Fibroblast of the aortic adventitia (primary cell): ENCODE measurements at places on chromosomes 13 and 19. TPM values are rescaled to one million over a fixed set of nuclear protein-coding genes. Genes with fewer than 3 reads are reported as not detected.
A peak's percentile ranks its signal among the peaks of the same experiment; 100 is the strongest.

- DNase-seq, result no peak
Observed at GRCh38 chr13:86933676-86934075, 737.5 kb upstream of the SLITRK5 start.

DNA sequence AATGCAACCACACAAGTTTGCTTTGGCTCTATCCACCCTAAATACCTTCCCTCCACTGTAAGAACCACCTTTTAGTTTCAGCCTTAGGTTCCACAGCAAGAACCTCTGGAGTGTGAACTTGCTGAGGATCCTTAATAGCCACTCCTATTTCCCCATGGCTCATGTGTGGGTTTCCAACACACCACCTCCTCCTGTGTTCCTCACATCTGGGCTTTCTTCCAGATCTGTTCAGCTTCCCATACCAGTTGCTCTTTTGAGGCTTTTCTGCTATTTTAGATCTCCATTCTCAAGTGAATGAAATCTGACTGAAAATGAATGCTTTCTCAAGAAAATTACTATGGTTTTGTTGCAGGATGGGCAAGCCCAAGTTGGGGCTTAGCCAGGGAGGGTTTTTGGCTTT, 104.8 kb upstream of the MIR17HG start:
- no peak for DNase-seq

DNA sequence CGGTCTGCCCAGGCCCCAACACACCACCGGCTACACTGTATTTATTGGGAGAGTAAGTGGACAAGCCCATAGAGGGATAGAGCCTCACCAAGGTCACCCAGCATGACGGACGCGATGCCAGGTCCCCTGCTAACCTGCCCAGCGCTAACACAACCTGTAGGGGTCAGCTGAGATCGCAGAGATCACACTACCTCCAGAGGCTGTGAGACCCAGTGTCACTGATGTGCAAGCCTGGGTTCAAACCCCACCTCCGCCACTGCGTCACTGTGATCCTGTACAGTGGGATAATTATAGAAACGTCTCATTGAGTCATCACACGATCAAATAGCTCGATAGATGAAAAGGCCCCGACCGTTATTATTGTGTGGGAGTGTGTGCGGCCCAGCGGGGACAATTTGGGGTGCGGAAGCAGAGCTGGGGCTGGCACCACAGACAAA, 10.6 kb upstream of the TLE2 start:
- DNase-seq, result no peak

DNA sequence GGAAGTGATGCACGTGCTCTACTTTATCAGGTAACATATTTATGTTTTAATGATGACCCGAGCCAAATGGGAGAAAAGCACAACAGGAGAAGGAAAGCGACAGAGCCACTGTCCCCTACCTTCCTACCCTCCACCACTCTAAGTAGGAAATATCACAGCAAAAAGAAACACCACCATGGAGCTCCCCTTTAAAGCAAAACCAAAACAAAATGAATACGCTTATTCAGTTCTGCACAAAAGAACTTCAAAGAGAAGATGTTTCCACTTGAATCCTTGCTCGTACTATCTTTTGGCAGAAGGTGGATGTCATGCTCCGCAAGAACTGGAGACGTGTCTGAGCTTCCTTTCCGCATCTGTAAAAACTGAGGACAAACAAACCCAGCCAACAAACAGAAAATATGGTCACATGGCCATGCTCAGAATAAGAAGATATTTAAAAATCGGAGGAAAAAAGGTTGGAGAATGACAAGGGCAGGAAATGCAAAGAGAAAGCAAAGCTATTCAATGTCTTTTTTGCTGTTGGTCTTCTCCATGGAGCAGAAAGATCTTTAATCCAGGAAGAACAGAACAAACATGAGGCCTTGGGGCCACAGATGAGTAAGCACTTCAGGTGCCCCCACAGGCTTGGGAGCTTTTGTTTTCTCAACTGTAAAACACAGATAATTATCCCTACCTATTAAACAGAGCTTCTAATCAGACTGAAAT, 19.5 kb downstream of the N4BP2L1 start:
- DNase-seq, result no peak

DNA sequence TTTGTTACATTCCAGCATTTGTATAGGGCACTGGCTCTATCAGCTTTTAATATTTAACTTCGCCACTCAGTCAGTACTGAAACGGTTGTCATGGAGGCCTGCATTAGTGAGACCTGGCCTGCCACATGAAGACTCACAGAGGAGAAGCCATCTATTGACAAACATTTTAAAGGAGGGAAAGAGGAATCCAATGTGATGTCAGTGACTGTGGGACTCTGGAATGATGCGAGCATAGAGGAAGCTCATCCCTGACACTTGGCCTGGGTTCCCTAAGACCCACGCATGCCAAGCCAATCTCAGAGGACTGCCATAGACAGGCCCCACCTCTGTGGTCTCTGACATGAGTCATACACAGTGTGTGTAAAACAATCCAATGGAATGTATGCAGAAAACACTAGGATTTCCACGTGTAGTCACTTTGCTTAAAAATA, 7.9 kb upstream of the DPY19L3 start:
- DNase-seq, result peak; percentile 82

GRCh38 chr19:49680421-49681351, 3.6 kb downstream of the PRMT1 start:
- DNase-seq, result peak; percentile 80

DNA sequence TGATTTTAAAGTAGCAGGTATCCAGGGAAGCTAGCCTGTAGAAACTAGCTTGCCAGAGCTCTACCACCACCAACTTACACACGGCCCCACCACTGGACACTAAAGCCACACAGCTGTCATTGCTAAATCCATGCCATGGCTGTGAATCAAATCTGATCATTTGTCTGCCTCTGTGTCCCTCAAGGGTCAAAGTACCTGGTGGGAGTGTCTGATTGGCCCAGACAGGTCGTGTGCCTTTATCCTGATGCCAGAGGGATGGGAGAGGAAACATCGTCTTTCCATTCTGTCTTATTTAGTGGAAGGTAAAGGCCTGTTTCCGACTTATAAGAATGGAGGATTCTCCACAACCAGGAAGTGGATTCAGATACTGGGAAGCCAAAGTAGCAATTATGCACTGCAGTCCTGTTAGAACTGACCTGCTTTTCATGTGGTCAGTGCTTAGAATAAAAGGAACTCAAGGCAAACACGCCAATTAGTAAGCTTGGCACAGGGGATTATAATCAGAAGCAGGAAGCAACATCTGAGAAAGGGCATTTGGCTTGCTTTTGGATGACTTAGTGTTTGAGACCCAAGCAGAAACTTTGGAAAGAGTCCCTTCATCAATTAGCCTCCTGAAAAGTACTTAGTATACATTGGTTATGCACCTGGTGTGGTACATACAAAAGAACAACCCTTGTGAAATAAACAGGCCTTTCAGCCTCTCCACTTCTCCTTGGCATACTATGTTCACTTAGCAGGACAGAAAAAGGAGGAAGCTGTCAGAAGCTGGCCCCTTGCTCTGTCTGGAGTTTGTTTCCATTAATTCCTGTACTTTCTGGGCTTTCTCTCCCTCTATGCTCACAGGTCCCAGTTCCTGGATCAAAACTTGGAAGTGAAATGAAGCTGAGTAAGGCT, 192.4 kb downstream of the NUFIP1 start:
- DNase-seq, result no peak

GRCh38 chr13:113882267-113882630, 18.4 kb upstream of the GAS6 start:
- peak; percentile 75 for DNase-seq

- DNase-seq, result no peak
Observed at GRCh38 chr13:78934336-78934735, 275.4 kb upstream of the OBI1 start.

DNA sequence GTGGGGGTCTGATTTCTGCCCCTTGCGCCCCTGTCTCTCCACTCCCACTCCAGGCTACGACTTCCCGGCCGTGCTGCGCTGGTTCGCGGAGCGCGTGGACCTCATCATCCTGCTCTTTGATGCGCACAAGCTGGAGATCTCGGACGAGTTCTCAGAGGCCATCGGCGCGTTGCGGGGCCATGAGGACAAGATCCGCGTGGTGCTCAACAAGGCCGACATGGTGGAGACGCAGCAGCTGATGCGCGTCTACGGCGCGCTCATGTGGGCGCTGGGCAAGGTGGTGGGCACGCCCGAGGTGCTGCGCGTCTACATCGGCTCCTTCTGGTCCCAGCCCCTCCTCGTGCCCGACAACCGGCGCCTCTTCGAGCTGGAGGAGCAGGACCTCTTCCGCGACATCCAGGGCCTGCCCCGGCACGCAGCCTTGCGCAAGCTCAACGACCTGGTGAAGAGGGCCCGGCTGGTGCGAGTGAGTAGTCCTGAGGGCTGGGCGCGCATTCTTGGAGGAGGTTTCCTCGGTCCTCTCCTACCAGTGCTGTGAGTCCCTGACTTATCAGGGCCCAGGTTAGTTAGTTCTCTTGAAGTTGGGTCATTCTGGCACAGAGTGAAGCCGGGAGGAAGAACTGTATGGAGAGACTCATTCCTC, 12.7 kb downstream of the EHD2 start:
- no peak for DNase-seq

GRCh38 chr13:110520431-110521295, 40.9 kb downstream of the RAB20 start:
- DNase-seq, result peak; percentile 93

DNA sequence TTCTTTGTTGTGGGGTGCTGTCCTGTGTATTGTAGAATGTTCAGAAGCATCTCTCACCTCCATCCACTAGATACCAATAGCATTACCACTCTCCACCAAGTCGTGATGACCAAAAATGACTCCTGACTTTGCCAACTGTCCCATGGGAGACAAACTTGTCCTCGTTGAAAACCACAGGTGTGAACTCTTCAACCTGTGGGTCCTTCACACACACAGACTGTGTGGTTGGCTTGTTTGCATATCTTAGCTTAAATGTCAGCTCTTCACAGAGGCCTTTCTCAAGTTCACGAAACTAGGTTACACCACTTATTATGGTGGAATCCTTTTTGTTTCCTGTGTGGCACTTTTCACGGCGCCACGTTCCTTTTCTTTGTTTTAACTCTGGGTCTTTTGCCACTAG, 6.8 kb downstream of the GPC5 start:
- DNase-seq, result no peak

- no peak for DNase-seq
Observed at GRCh38 chr19:56139847-56140582, 1.1 kb upstream of the ZNF444 start.

DNA sequence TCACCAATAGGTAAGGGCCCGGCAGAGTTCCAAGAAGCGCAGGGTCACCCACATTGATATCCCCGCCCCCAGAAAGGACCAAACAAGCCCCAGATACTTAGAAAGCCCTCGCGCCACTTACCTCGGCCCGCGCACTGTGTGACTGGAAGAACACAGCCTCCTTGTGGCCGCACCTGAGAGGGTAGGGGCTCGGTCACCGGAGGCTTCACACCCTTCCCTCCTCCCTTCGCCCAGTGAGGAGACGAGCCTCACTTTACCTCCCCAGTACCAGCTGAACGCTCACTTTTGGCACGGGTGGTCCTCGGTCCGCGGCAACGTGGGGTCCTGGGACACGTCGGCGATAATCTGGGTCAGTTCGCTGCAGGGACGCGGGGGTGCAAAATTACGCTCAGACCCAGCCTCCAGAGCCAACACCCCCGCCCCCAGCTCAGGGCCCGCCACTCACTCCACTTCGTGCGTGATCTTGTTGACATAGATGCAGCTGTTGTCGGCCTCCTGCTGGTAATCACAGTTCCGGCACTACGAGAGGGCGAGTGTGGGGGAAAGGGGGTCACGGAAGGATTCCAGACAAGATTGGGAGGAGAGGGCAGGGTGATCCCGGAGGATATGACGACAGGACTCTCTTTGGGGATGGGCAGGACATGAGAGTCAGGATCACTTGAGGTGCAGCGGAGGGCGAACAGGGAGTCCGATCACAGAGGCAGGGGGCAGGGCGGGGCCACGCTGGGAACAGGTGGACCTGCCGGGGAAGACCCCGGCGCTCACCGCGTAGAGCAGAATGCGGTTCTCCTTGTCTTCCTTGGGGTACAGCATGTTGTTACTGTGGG, 568 bp downstream of the POLR2I start:
- peak; percentile 31 for DNase-seq

GRCh38 chr19:54172471-54173358, at the start of gene TMC4:
Gene TMC4, minus strand, starts transcription at chr19:54173160. Its CDS starts 43 bp downstream, at chr19:54173117.
- peak; percentile 42 for DNase-seq

- DNase-seq, result peak; percentile 70
Observed at GRCh38 chr13:46893798-46894560, 2.9 kb downstream of the HTR2A start.

- no peak for DNase-seq
Observed at GRCh38 chr19:44571830-44572580, 41.4 kb upstream of the IGSF23 start.

DNA sequence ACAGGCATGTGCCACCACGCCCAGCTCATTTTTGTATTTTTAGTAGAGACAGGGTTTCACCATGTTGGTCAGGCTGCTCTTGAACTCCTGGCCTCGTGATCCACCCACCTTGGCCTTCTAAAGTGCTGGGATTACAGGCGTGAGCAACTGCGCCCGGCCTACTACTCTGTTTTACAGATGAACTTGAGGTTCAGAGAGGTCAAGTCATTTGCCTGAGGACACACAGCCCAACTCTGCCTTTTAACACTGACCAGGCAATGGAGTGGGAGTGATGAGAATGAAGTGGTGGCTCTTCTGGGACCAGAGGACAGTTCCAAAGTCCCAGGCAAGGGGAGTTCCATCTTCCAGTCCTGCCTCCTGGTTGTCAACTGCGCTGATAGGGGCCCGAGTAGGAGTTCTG, 41.4 kb downstream of the CERS4 start:
- no peak for DNase-seq

- no peak for DNase-seq
Observed at GRCh38 chr19:43486412-43486811, 18.1 kb downstream of the PHLDB3 start.

- no peak for DNase-seq
Observed at GRCh38 chr13:89746554-89746953, 1600.9 kb upstream of the MIR17HG start.

DNA sequence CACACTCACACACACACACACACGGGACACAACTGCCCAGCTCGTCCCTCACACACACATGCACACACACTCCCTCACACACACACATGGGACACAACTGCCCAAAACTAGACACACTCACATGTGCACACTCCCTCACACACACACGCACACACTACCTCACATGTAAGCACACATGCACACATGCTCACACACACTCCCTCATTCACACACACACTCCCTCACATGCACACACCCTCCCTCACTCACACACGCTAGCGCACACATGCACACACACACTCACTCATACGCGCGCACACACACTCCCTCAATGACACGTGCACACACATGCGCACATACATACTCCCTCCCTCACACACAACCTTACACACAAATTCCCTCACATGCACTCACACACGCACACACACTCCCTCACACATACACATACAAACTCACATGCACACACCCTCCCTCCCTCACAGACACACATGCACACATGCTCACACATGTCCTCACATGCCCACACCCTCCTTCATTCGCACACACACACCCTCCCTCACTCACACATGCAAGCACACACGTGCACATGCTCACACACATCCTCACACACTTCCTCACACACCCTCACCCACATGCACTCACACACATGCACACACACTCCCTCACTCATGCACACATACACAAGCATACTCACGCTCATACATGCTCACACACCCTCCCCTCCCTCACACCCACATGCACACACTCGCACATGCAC, 9.0 kb upstream of the RASA3 start:
- DNase-seq, result no peak

Gene PRRG2
- total RNA-seq, result 0.27 and 0.57 TPM in 2 replicates

Gene RAB8A
- total RNA-seq, result 15.5 and 99.9 TPM in 2 replicates

Gene HTR2A
- total RNA-seq, result 0.82 and 6.0 TPM in 2 replicates

Gene ZNF724
- total RNA-seq, result 3.1 and 15.1 TPM in 2 replicates

Gene CEACAM1
- 0.33 TPM in 1 of 2 replicates, not detected in the other for total RNA-seq

Gene APC2
- 0.27 and 0.57 TPM in 2 replicates for total RNA-seq

Gene MAP4K1
- 0.57 TPM in 1 of 2 replicates, not detected in the other for total RNA-seq

Gene GNG7
- 0.45 and 0.65 TPM in 2 replicates for total RNA-seq

Gene ALKBH7
- 29.9 and 38.3 TPM in 2 replicates for total RNA-seq

Gene ZC3H13
- 25.3 and 33.1 TPM in 2 replicates for total RNA-seq

Gene CLEC17A
- total RNA-seq, result 0.09 TPM in 1 of 2 replicates, not detected in the other

Gene AMER2
- total RNA-seq, result not detected in 2 replicates
